Activated naive CD8-positive, alpha-beta T cell treated with anti-CD3 and anti-CD28 coated beads, Interleukin-2, amount 50 U/mL, for 16 hours (primary cell): ENCODE measurements at places on chromosomes 6 and 20.

DNA sequence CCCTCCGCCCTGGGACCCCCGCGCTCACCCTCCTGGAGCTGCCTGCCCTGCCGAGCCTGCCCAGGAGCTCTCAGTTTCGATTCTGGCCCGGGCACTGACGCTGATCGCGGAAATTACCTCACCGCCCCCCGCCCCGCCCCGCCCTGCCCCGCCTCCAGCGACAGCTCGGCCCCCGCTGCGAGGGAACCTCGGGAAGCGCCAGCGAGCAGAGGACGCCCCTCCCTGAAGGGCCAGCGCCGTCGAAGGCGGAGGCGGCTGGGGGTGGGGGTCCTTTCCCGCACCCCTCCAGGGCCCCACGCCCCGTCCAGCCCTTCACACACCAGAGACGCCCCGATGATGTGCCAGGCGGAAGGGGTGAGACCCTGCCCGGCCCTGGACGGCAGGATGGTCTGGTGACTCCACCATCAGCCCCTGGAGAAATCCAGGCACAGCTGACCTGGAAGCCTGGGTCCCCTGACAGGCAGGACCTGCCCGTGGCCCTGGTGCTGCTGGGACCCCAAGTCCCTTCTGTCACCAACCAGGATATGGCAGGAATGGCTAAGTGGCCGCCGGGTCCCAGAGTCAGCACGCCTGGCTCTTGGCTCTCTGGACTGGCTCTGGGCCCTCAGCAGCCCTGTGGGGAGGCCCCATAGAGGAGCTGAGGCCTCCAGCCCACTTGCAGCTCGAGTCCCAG lies at the start of gene HELZ2:
HELZ2 (minus strand) TSS at position 84 of the 673 bp plus-strand sequence. CDS start 1,854 bp downstream, outside the sequence.
- no peak for DNase-seq

DNA sequence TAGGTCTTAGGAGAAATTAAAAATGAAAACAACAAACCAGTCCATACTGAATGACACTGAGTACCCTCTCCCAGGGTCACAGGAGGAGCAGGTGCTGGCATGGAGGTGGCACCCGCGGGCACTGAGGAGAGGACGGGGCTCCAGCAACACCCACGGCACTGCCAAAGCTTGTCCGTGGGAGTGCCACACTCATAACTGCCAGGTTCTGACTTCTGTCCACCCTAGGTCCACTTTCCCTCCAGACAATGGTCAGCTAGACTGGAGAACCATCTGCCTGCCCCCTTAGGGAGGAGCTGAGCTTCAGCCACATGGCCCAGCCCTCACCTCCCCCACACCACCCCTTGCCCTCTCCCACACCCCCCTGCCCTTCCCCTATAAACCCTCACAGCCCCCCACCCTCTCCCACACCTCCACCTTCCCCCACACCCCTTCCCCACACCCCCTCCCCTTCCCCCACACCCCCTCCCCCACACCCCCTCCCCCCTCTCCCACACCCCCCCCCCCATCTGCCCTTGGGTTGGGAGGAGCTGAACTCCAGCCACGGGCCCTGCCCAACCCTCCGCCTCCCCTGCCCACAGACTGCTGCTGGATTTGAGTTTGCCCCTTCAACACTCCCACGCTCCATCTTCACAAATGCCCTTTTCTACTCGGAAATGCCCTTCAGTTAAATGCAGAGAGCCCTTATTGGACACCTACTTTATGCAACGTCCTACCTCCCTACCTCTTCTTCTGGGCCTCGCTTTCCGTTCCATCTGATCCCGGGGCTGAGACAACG lies 129.6 kb downstream of the TAF4 start:
- no peak for DNase-seq

GRCh38 chr6:145544514-145544913 lies 190.8 kb downstream of the EPM2A start:
- DNase-seq = no peak

DNA sequence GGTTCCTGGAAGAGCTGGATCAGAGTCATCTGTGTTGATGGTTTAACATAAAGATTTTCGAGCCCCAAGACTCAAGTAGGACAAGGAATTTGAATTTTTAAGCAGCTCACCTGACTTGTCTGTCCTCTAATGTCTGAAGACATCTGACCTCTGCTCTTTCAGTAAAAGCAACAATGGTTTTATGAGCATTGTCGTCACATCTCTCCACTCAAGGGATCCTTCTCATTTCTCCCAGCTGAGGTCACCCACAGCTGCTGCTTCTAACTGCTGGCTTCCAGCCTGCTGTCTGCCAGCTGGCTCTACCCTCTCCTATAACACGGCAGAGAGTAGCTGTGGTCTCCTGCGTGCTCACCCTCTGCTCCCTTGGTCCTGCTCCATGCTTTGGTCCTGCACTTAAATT lies 24.7 kb upstream of the HDAC2 start:
- no peak for DNase-seq

- no peak for DNase-seq
These were observed 131.7 kb downstream of the COL21A1 start for GRCh38 chr6:56115715-56116114.

GRCh38 chr6:5150551-5151075 lies 65.5 kb downstream of the PPP1R3G start:
- DNase-seq = no peak

DNA sequence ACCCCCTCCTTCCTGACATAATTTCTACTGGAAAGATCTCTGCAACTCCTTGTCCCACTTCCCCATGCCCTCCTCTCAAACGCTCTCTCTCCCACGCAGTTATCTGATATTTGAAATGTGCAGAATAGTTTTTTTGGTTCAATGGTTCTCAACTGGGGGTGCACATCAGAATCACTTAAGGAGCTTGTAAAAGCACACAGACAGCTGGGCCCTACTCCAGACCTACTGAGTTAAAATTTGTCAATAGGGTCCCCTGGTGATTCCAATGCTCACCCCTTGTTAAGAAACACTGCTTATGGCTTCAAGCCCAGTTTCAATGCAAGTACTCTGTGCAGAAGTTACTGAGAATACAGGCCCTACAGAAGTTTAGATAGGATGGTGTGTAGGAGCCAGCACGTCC lies 45.2 kb upstream of the KCNK16 start:
- no peak for DNase-seq

DNA sequence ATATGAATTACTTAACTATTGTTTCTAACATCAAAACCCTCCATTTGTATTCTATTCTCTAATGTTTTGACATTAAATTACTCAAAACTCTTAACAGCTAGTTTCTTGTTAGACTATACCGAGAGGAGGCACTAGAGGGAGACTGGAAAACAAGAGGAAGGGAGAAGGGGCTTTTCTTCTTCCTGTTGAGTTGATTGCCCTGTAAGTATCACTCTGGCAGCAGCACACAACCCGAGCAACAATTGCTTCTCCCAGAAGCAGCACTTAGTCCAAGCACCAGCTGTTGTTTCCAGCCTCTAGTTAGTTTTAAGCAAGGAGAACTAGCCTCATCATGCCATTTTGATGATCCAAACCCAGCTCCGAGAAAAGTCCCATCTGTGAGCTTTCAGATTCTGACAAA lies 603.8 kb downstream of the PRKN start:
- no peak for DNase-seq

DNA sequence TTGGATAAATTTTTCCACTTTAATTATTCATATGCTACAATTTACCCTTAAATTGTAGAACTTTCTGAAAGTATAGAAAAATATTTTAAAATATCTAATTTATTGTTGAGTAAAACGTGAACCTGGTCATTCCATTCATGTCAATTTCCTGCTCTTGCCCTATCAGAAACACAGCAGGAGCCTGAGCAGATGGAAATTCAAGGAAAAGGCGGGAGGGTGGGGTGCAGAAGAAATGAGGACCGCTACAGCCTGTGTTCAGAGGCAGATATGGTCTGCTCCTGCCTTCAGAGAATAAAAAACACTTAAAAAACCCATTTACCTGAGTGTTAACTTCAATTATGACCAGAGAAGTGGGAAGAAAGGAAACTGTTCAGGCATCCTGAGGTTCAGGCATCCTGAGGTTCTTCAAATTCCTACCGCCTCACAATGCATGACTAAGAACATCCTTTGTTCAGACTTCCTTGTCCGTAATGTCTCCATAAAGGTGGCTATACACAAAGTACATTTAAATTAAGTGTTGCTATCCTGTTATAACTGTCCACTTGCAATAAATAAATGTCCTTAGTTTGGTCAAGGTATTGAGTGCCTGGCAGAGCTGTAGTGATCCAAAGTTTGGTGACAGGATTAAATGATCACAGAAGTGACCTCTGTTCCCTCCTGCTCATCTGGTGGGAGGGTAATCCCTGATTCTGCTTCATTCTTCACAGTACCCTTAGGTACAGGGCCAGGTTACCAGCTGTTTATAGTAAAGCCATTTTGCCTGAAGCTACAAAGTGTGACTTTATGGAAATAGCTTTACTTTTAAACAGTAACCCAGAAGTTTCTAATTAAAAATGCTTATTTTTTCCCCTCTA lies 109.1 kb downstream of the MAN1A1 start:
- DNase-seq = no peak

- DNase-seq = no peak
These were observed 44.7 kb downstream of the RGS17 start for GRCh38 chr6:153086225-153086990.

DNA sequence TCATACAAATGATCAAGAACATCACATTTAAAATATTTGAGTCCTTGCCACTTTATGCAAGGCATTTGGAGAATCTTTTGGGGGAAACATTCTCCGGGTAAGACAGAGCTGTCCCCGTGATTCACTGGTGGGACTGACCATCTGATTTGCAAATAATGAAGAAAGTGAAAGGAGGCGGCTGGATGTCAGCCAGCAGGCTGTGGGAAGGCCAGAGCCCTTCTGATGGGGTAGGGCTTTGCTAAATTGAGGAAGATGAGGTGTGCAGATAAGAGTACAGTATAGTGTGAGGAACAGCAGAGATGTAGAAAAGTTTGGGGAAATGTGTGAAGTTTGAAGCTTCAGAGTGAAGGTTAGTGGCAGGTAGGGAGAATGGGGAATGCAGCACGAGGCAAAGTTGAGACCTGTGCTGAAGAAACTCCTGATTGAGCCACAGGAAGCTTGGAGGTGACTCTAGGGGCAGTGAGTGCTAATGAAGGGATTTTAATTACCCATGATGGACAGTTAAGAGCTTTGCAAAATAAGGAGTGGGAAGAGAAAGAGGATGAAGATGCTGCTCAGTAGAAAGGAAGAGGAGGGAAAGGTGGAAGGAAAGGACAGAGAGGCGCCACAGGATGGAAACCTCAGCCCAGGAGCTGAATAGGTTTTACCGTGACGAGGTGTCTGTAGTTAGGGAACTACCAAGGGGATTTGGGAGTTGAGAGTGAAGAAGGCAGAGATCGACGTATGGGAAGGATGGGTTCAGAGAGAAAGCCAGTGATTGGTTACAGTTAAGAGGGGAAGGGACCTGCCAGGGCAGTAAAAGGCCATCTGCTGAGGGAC lies 68.7 kb downstream of the SNX9 start:
- no peak for DNase-seq

DNA sequence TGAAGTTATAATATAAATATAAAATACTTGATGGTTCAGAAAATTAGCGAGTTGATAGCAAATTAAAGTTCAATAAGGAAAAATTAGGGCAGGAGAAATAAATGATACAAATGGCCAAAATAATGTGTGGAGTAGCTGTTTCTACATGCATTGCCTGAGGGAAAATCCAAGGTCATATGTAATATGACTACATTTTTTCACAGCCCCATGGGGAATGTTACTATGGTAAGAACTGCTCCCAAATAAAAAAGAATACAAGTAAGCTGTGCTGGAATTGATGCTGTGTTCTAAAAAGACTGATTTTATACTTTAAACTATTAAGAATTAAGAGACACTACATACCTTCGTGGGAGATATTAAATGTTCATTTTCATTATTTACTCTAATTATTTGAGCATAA lies 34.1 kb downstream of the MEI4 start:
- no peak for DNase-seq

- no peak for DNase-seq
These were observed 1.5 kb upstream of the ASF1A start for GRCh38 chr6:118892355-118892991.

DNA sequence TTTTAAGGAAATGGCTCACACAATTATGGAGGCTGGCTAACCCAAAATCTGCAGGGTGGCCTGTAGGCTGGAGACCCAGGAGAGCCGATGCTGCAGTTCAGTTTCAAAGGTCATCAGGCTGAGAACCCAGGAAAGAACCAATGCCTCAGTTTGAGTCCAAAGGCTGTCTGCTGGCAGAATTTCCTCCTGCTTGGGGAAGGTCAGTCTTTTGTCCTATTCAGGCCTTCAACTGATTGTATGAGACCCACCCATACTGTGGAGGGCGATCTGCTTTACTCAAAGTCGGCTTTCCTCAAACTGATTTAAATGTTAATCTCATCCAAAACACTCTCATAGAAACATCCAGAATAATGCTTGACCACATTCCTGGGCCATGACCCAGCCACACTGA lies 189.7 kb upstream of the CDYL start:
- DNase-seq = no peak

DNA sequence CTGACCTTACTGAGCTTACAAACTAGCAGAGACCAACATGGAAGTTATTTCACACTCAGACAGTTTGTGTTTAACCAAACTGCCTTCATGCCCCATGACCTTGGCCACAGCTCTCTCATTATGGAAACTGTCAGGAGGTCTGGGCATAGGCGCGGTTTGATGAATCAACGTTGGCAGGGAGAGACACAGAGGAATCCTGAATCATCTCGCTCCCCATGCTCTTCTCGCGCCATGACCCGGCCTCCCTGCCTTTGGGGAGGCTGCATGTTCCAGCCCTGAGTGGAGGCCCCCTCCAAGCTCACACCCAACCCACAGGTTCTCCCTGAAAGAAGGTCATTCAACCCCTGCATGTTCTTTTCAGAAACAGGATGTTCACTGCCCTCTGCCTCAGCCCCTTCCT lies 15.9 kb upstream of the GDAP1L1 start:
- DNase-seq = no peak

DNA sequence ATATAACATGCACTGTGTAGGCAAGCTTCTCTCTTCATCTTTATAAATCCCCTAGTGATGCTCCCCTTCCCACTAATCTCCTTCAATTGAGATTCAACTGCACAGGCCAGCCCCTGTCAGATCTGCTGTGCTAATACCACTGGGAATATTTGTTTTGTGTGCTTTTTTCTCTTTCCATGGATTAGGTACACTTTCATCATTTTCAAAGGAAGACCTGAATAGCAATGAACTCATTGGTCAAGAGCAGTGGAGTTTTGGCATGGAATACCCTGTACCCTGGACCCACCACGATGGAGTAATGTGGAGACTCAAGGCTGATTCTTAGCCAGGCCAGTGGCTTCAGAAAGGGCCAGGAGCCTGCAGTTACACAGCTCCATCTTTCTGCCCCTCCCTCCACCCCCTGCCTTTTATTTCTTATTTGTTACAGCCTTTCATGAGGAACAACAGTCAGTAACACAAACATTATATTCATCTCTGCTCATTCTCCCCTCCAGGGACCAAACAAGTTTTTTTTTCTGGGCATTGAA lies 75.4 kb upstream of the KCNG1 start:
- DNase-seq = no peak

GRCh38 chr20:2816583-2817340 lies 598 bp downstream of the TMEM239 start:
- DNase-seq = no peak
